Inflammatory macrophage treated with lipopolysaccharide for 1 hour (primary cell): ENCODE measurements at places on chromosomes 6 and 20.

DNA sequence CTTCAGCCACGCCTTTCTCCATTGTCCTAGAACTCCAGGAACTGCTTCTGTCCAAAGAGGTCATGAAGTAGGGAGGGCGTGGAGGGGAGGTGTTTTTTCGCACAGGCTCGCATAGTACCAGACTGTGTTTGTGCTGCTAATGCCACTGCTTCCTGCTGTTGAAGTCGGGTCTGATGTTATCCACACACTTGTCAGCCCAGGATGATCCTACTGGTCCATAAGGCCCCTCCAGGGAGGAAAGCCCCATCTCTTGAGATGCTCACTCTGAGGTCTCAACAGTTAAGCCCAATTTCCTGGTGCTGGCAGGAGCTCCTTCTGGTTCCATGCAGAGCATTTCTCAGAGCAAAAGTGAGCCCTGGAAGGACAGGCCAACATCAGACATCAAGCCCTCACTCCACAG lies 65.6 kb downstream of the C6orf118 start:
- DNase-seq, result no peak

- DNase-seq, result peak; percentile 92
Observed at GRCh38 chr6:21593412-21593926, at the start of gene SOX4. Gene SOX4, plus strand, starts transcription at chr6:21593751. Its CDS starts 784 bp downstream, at chr6:21594535.

GRCh38 chr6:193773-194310 lies 98.4 kb upstream of the DUSP22 start:
- peak; percentile 37 for DNase-seq

GRCh38 chr6:25788305-25788922 lies 33.9 kb downstream of the SLC17A4 start:
- peak; percentile 16 for DNase-seq

DNA sequence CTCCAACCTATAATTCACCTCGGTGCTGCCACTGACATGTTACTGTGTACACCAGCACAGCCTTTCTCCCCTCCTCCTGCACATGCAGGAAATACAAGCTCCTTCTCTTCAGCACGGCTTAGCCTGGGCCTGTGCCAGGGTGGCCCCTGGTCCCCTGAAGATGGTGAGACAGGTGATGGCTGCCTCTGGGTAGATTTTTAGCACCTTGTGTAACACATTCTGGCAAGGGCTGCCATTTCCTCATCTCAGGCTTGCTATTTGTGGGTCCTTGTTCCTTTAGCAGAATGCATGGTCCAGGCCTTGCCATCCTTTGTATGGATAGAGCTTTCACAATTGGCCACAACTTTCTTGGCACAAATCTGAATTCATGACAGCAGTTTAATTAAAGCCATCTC lies 151.3 kb downstream of the CDC5L start:
- no peak for DNase-seq

- no peak for DNase-seq
Observed at GRCh38 chr6:36402481-36402880, 15.0 kb upstream of the ETV7 start.

DNA sequence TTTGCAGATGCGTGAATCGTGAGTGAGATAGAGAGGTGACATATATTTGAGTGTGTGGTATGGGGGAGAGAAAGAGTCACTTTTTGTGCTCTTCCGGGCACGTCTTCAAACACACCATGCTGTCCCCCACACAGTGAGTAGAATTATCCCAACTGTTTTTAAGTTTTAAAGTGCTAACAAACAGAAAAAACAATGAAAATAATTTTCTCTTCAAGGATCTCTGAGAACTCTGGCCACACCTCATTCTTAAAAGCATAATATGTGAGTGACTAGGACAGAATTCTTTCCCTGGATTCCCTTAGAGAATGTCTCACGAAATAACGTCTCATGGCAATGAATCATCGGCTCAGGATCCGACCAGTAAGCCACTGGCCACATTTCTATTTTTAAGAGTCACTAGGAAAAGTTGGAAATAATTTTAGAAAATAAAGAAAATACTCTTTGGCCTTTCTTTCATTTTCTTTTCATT lies 235.7 kb upstream of the ZNF217 start:
- peak; percentile 76 for DNase-seq

- no peak for DNase-seq
Observed at GRCh38 chr20:46943861-46944591, 49.4 kb downstream of the EYA2 start.

GRCh38 chr6:137975188-137975940 lies 108.3 kb downstream of the TNFAIP3 start:
- peak; percentile 69 for DNase-seq
